ENCODE measurements at places on chromosomes 2 and 18. TPM values are rescaled to one million over a fixed set of nuclear protein-coding genes. Genes with fewer than 3 reads are reported as not detected.

Gene CELF4
- 0.79 TPM for polyA plus RNA-seq

Gene IRS1
- 6.2 TPM for polyA plus RNA-seq

Gene HAAO
- polyA plus RNA-seq = 4.6 TPM

Gene IWS1
- 64.4 TPM for polyA plus RNA-seq

Gene SCLY
- 8.2 TPM for polyA plus RNA-seq
